ENCODE measurements at places on chromosomes 6 and 20.

DNA sequence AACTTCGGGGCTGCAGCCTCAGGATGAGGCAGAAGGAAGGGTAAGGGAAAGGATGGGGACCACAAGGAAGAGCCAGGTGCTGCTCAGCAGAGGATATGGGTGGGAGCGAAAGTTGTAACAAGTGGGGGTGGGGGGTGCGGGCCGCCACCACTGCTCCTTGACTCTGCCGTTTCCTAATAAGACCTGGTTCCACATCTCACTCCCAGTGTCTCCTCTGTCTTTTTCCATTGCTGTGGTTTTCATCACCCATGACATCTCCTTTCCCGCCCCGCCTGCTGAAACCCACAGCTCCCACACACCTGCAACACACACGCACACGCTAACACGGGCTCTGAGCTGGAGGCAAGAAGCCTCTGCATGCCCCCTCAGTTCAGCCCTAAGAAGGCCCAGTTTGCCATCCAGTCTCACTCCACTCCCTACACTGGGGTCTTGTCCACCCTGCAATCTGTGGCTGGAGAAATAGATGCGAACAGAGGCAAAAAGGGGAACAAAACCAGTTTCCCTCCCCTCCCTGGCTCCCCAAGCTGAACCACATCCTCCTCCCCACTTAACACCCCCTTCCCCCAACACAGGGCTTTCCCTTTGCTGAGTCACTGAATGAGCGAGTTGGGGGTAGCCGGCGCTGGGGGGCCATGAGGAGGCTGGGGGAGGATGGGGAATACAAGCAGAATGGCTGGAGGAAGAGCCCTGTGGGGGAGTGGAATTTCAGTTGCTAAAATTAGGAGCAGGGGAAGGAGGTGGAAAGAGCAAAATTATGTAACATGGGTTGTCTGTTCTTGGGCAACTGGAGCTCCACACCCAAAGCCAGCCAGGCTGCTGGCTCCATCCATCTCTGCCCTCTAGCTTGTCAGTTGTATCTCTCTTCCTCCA is 11.5 kb downstream of the NFKBIL1 start:
- no peak for DNase-seq

GRCh38 chr6:161228921-161229591 is 44.8 kb downstream of the AGPAT4 start:
- no peak for DNase-seq

DNA sequence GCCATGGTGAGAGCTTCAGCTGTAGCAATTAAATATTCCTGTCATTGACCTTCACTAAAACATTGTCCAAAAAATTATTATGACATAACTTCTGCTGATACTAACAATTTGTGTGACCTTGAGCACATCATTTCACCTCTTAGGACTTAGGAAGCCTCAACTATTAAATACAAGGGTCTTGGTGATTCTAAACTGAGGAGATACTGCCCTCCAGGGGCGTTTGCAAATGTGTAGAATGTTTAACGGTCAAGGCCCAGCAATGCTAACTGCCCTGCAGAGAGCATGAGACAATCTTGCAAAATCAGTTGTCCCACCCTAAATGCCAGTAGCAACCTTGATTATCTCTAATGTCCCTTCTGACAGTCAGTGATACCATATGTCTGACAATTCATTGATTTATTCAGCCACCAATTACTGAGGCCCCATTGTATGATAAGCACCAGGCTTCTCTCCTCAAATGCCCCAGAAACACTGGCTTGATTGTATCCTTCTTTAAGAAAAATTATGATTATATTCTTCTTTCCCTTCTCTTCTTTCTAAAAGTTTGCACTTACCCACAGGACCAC is 284.1 kb upstream of the PLN start:
- no peak for DNase-seq

DNA sequence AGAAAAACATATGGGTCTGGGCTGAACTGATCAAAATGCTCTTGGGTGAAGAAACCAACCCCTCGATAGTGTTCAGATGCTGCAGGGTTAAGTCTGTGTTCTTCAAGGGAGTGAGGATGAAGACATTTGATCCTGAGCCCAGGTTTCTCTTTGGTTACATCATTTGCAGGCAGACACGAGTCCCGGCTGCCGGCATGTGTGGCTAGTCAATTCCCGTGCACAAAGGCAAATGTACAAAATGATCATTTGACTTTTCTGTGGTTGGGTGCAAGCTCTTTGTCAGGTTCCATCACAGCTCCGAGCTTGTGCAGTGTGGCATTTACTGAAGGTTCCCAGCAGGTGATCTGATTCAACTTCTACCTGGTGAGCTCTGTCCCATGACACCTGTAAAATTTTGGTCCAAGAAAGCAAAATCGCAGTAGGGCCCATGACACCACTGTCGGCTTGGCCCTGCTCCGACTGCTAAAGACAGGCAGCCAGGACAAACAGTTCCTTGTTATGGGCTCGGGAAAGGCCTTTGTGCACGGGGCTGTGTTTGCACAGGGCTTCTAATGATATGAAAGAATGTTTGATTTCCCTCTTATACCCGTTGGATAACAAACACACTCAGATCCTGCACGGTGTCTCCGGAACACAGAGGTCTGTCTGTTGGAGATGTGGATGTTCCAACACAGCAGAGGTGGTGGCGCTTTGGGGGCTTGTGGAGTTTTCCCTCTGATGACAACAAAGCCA is 46.9 kb downstream of the GJA10 start:
- no peak for DNase-seq

DNA sequence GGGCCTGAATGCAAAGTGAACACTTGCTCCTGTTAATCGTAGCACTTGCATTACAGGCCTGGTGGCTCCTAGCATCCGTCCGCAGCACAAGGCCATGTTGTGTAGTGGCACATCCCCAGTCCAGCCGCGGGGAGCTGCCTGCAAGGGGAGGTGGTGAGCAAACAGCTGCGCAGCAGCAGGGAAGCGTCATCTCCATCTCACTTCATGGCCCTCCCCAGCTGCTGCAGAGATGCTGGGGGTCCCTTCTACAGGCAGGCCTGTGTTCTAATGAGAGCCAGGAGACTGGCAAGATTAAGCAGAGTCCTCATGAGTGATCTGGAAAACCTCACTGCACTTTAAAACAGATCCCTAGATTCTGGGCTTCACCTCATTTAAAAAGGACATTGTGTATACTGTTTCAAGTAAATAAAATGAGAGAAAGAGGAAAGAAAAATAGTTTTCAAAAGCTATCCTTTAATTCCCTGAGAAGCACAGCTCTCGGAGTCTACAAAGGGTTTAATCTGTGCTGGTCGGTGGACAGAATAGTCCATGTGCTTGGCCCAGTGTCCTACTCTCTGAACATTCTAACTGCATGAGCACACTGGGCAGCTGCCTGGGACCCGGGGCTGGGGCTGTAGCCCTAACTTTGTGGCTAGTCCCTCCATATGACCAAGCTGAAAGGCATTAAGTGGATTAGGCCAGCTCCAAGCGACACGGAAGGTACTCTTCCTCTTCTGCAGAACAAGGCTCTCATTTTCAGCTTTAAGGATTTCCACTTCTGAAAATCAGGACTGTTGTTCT is 125.8 kb downstream of the LY86 start:
- no peak for DNase-seq

DNA sequence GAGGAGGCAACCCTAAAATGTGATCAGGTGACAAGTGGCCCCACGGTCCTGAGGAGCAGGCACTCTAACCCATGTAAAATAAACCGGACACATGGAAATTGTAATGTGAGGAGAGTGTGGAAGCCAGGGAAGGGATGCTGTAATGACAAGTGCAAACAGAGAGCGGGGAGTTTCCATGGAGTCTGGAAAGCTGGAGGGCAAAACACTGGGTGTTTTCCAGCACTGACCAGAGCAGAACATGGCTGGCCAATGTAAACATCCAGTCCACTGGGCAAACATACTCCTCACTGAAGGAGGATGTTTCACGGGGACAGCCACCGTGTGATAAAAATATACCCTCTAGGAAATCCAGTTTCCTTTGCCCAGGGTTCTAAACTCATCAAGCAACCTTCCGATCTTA is 219.0 kb upstream of the JARID2 start:
- DNase-seq = no peak

GRCh38 chr6:112183271-112183671 is 71.1 kb downstream of the LAMA4 start:
- no peak for DNase-seq

- no peak for DNase-seq
Observed at GRCh38 chr6:16512544-16513290, 248.5 kb downstream of the ATXN1 start.

DNA sequence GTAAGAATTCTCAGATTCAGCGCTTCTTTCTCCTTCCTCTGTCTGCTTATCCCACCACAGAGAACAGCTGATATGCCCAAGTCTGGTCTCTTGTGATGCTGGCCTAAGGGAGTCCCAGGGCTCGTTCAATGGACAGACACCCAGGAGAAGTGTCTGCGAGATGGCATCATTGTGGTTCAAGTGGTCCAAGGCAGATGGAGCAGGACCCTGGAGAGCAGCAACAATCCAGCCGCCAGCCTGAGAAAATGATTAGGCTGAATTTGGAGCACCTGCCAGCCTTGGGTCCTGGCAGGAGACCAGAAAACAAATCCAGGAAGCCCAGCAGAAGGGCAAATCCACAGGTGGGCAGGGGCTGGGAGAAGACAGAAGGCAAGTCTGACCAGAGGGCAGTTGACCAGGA is 145.8 kb downstream of the PTPRT start:
- no peak for DNase-seq

DNA sequence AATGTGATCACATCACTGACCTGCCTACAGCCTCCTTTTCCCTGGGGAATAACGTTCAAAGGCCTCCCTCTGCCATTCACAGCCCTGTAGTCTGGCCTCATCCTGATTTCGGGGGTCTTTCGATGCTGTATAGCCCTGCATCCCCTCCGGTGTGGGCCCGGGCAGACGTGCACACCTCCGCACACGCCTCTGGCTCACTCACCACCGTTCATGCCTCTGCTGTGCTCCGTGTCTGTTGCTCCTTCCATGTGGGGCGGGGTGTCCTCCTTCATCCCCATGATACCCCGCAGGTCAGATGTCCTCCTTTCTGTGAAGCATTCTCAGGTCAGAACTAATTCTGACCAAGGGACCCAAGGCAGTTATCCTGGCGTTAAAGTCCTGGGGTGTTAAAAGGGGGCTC is 13.8 kb upstream of the RBM38 start:
- no peak for DNase-seq

DNA sequence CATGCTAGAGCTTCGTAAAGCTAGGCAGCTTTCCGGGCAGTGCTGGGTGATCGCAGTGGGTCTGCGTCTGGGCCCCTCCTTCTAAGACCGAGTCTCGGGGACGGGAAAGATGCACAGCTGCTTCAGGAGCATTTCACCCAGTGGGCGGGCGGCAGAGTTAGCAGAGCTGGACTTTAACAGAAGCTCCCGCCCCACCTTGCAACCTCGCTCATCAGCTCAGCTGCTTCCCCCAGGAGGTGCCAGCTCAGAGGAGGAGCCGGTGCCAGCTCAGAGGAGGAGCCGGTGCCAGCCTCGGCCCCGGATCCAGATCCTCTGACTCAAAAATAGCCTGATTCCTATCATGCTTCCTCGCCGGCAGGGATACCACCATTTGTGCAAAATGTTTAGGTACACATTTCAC is 94.5 kb upstream of the RPS6KA2 start:
- DNase-seq = no peak

GRCh38 chr20:33648396-33649004 is 13.6 kb upstream of the C20orf144 start:
- DNase-seq = no peak

DNA sequence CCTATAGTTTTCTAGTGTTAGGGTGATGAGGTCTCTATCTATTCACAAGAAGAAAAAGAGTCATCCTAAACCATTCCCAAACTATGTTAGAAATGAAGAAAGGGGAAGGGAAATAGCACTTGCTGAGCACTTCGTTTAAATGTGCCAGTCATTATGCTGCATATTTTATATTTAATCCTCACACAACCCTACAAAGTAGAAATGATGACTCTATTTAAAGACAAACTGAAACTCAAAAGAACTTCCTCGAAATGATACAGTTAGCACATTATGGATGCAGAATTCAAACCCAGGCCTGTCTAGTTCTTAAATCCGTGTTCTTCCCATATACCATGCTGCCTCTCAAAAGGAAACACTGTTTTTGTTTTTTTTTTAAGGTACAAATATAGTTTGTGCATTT is 174.6 kb downstream of the GMPR start:
- DNase-seq = no peak

GRCh38 chr6:33779290-33779689 is 9.6 kb downstream of the LEMD2 start:
- no peak for DNase-seq

DNA sequence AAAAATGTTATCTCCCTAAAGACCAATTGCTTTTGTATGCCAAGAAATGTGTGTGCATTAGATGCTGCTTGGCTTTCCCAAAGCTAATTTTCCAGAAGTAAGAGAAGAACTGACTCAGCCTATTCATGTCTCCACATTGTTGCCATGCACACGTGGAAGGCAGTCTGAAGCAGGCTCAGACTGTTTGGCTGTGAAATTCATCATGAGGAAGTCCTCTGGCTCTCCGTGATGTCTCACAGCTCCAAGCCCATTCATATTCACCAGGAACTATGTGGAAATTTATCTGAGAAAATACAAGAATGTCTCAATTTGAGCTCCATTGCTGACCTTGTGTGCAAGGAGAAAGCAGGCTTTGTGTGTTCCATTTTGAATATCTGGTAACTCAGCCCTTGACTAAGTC is 1022.2 kb upstream of the GJE1 start:
- no peak for DNase-seq

DNA sequence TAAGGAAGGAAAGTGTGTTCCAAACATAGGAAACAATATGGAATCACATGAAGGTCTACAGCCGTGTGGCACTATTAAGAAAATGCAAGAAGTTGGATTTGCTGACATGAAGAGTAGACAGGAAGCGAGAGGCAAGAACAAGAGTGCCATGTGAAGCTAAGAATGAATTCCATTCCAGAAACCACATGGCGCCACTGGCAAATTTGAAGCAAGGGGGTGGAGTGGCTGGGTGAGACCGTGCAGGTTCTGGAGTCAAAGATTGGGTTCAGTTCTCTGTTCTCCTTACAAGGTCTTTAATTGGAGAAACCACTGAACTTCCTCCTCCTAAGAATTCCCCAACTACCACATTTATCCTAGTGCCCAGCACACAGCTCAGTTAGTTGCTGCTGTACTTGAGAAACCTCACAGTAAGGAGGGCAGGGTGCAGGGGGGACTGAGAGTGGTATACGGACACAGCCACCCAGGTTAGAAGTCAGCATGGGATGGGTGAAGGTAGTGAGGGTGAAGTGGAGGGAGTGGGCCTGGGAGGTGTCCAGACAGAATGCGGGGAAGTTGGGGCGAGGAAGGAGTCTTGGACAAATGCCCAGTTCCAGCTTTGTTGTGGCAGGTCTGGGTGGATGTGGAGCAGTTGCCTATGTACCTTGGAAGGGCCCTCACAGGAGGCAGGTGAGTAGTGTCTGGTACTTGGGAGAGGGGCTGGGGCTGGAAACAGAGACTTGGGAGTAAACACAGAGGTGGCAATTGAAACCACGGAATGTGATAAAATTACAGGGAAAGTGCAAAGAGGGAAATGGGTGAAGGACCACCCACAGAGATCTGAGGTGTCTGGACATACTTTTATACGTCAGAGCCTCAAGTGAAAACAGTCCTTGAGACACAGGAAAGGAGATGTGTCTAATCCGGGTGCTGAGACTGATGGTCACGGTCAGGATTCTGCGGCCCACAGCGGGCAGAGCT is 14.3 kb downstream of the LYRM4 start:
- DNase-seq = no peak

GRCh38 chr20:62838128-62838891 is 21.5 kb downstream of the COL9A3 start:
- DNase-seq = no peak

GRCh38 chr6:5979650-5980420 is 26.9 kb downstream of the NRN1 start:
- no peak for DNase-seq

GRCh38 chr6:29051680-29052079 is 6.7 kb upstream of the OR2W1 start:
- no peak for DNase-seq

Data from esophagus squamous epithelium (tissue), 5 donors.